ENCODE measurements at places on chromosomes 3 and 15. TPM values are rescaled to one million over a fixed set of nuclear protein-coding genes. Genes with fewer than 3 reads are reported as not detected.

The AMT gene
- total RNA-seq, result 1.9 TPM

The C2CD4B gene
- total RNA-seq, result not detected

The SH2D7 gene
- total RNA-seq, result not detected

The CACNA2D2 gene
- 0.12 TPM for total RNA-seq

The ST6GAL1 gene
- total RNA-seq, result 4.6 TPM

The POLR2H gene
- 42.9 TPM for total RNA-seq

The NOX5 gene
- 0.49 TPM for total RNA-seq

The AP3B2 gene
- total RNA-seq, result 1.6 TPM

The RHOV gene
- 0.16 TPM for total RNA-seq

The VIPR1 gene
- total RNA-seq, result 0.32 TPM

The TNNC1 gene
- 5.5 TPM for total RNA-seq

The C3orf22 gene
- total RNA-seq, result not detected

The MUC4 gene
- not detected for total RNA-seq

The SLITRK3 gene
- not detected for total RNA-seq

The SPTBN5 gene
- total RNA-seq, result 0.73 TPM

The ALPK3 gene
- total RNA-seq, result 0.12 TPM

The CFAP100 gene
- total RNA-seq, result not detected

The TRIM71 gene
- not detected for total RNA-seq

The STRA6 gene
- 1.1 TPM for total RNA-seq

The PODXL2 gene
- total RNA-seq, result 0.65 TPM

The LYZL4 gene
- not detected for total RNA-seq

The MYL3 gene
- total RNA-seq, result 2.3 TPM

The CGGBP1 gene
- total RNA-seq, result 83.7 TPM

The SLC6A1 gene
- total RNA-seq, result not detected

The HEMK1 gene
- 16.6 TPM for total RNA-seq

The IL1RAP gene
- 19.9 TPM for total RNA-seq

The ADPRH gene
- 6.8 TPM for total RNA-seq

The CHRM5 gene
- under 0.01 TPM for total RNA-seq

The DUOXA2 gene
- not detected for total RNA-seq

The TRH gene
- not detected for total RNA-seq

The ASB14 gene
- total RNA-seq, result not detected

The FGF12 gene
- total RNA-seq, result 2.3 TPM

The MYO5C gene
- total RNA-seq, result 0.24 TPM

The EPHB1 gene
- total RNA-seq, result 1.5 TPM

The SNX4 gene
- 32.5 TPM for total RNA-seq

The RETNLB gene
- total RNA-seq, result not detected

The CYP8B1 gene
- total RNA-seq, result not detected

The LEKR1 gene
- total RNA-seq, result 0.81 TPM

The MGLL gene
- 74.0 TPM for total RNA-seq

The TFG gene
- total RNA-seq, result 121 TPM
